ENCODE measurements at places on chromosomes 5 and 9.

DNA sequence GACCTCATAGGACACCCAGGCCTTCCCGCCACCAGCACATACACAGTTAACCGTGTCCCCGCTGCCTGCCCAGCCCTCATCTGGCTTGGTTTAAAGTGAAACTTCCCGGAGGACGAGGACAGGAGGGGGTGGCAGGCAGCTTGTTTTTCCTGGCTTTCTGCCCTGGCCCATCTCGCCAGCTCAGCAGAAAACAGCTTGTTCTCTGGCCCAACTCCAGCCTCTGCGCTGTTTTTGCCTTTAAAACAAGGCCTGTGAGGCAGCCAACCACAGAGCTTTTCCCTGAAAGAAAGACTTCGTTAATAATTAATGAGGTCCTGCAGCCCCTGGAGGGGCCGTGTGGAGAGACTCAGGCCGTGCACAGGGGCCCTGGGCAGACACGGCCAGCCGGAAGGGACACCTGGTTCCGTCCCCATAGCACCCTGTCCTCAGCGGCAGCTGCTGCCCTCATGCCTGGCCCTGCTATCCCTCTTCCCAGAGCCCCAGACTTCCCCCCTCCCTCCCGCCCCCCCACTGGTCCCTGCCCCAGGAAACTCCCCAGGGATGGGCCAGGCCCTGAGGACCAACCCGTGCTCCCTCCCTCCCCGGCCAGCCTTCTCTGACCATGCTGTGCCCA is 108.7 kb downstream of the RXRA start:
- DNase-seq: no peak

- no peak for DNase-seq
These were observed 11.2 kb upstream of the TBC1D9B start for GRCh38 chr5:179918742-179919486.

- DNase-seq: no peak
These were observed 186.0 kb upstream of the KLF9 start for GRCh38 chr9:70600506-70600905.

- no peak for DNase-seq
These were observed 2265.3 kb upstream of the C9orf72 start for GRCh38 chr9:29838491-29839020.

DNA sequence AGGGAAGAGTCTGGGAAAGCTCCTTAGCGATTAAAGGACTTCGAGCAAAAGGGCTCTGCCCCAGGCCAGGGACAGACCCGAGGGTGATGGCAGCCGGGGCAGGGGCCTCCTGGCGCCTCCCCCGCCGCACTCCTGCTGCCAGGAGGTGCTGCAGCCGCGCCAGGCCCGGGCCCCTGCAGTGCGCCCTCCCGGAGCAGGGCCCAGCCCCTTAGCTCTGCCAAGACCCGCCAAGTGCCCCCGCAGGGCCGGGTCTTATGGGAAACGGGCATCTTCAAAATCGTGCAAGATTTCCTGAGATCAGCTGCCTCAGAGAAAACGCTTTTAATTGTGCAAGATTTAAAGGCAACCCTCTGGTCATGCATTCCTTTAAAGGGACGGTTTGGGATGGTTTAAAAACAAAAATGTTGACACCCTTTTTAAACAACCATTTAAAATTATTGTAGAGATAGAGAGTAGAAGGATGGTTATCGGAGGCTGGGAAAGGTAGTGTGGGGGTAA is 52.4 kb downstream of the CDC14B start:
- DNase-seq: no peak

GRCh38 chr5:135814316-135814715 is 20.1 kb upstream of the SLC25A48 start:
- DNase-seq: no peak

GRCh38 chr5:14108170-14108996 is 34.8 kb upstream of the TRIO start:
- peak; percentile 57 for DNase-seq

- no peak for DNase-seq
These were observed 17.2 kb upstream of the QRFP start for GRCh38 chr9:130913599-130914416.

- DNase-seq: no peak
These were observed 105.8 kb downstream of the ROR2 start for GRCh38 chr9:91844190-91844589.

DNA sequence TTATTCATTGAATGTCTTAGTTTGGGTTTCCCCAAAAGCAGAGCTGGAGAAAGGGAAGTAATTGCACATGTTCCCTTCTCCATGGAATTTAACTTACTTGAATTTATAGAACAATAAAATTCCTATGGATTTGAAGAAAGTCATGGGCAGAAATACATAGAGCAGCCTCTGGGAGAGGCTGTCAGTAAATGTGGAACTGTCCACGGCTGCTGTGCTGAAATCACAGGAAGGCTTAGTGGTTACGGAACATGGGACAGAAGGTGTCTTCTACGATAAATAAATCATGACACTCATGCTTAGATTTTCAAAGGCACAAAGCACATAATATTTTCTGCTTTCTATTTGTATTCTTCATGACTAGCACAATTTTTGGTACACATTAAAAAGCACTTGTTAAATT is 440.6 kb upstream of the IZUMO3 start:
- no peak for DNase-seq

GRCh38 chr5:159553792-159554191 is 223.5 kb upstream of the IL12B start:
- no peak for DNase-seq

- DNase-seq: peak; percentile 23
These were observed 27.3 kb downstream of the CNTFR start for GRCh38 chr9:34562135-34562745.

DNA sequence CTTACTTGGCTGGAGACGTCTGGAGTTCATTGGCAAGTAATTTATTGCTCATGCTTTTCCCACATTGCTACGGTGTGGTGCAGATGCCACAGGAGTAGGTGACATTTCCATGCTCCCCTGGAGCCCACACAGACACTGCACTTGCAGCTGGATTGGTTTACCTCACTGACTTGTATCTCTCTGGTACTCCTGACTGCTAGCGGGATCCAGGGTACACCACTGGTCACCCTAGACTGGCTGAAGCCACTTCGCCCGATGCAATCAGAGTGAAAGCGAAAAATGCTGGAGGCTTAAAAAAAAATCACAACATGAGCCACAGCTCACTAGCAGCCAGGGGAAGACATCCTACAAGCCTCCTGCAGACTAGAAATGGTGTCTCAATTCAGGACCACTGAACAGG is 32.6 kb upstream of the SLIT3 start:
- DNase-seq: peak; percentile 21

DNA sequence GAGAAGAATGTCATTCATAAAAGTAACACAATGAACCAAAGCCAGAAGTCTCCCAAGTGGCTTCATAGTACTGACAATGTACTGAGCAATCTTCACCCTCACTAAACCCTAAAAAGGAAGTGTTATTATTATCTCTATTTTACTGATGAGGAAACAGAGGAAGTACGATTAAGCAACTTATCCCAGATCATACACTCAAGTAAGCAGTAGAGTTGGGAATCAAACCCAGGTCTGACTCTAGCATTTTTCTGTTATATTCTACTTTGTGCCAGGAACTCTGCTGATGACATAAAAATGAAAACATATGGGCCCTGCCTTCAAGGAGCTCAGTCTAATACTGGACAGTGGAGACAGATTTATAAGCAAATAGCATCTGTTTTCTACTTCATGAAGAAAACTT is 109.2 kb downstream of the RAPGEF6 start:
- DNase-seq: no peak

- DNase-seq: no peak
These were observed 6.1 kb downstream of the SLC31A1 start for GRCh38 chr9:113227436-113227835.

DNA sequence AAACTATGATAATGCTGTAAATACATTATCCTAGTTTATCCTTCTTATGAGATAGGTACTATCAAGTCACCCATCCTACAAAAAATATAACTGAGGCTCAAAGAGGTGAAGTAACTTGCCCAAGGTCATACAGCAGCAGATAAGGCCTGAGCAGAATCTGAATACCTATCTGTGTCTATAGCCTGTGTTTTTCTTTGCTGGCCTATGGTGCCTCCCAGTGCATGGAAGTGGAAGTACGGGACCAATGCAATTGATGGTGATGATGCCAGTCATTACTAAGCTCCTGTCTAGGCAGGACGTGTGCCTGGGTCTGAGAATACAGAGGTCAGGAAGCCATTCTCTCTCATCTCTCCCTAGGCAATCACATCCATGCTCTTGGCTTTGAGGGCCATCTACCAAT is 67.8 kb downstream of the FAT2 start:
- peak; percentile 63 for DNase-seq

DNA sequence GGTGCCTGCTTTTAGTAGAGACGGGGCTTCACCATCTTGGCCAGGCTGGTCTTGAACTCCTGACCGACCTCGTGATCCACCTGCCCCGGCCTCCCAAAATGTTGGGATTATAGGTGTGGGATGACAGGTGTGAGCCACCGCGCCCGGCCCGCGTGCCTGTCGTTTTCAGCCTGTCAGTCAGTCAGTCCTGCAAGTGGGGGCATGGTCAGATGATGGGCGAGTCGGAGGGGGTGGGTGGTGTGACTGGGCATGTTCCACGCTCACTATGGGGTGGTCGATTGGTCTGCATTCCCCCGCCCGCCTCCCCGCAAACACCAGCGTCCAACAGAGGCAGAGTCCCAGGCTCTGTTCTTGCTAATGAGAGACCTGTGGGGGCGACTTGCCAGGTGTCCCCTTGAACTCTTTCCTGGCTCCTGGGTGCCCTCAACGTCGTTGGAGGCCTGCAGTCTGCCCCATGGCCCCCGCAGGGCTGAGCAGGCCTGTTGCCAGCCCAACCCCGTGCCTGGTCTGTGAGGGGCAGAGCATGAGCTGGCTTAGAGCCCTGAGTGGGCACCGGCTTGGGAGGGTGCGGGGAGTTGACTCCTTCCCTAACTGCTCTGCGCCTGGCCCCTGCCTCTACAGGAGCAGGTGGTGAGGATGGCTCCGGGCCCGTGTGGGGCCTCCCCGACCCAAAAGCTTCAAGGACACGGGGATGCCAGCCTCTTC is 23.1 kb downstream of the CRB2 start:
- DNase-seq: no peak

GRCh38 chr9:107999890-108000289 is 510.3 kb upstream of the KLF4 start:
- no peak for DNase-seq

- no peak for DNase-seq
These were observed 1696.0 kb upstream of the WWC1 start for GRCh38 chr5:166595274-166595951.

GRCh38 chr5:125100951-125101350 is 354.5 kb upstream of the ZNF608 start:
- no peak for DNase-seq

GRCh38 chr9:129023036-129023907 is 4.9 kb downstream of the SH3GLB2 start:
- DNase-seq: no peak

GRCh38 chr5:171709930-171710329 is 75.7 kb upstream of the SMIM23 start:
- DNase-seq: no peak
